CD4-positive, alpha-beta T cell treated with Interleukin-2 at 100 ng/mL for 4 hours (primary cell): ENCODE measurements at places on chromosomes 13 and 19.
A peak's percentile ranks its signal among the peaks of the same experiment; 100 is the strongest.

DNA sequence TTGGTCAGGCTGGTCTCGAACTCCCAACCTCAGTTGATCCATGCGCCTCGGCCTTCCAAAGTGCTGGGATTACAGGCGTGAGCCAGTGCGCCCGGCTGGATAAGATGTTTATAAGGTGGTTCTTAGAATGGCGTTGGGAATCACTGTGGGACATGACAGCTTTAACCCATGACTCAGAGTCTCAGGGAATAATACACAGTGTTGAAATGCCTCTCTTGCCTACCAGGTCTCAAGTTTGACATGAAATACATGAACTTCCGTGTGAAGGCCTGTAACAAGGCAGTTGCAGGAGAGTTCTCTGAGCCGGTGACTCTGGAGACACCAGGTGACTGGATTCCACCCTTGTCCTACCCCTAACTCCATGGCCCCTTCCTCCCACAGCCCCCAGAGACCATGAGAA, 12.6 kb downstream of the FSD1 start:
- DNase-seq: no peak

GRCh38 chr13:98972627-98973026, 5.2 kb downstream of the DOCK9 start:
- DNase-seq: no peak

DNA sequence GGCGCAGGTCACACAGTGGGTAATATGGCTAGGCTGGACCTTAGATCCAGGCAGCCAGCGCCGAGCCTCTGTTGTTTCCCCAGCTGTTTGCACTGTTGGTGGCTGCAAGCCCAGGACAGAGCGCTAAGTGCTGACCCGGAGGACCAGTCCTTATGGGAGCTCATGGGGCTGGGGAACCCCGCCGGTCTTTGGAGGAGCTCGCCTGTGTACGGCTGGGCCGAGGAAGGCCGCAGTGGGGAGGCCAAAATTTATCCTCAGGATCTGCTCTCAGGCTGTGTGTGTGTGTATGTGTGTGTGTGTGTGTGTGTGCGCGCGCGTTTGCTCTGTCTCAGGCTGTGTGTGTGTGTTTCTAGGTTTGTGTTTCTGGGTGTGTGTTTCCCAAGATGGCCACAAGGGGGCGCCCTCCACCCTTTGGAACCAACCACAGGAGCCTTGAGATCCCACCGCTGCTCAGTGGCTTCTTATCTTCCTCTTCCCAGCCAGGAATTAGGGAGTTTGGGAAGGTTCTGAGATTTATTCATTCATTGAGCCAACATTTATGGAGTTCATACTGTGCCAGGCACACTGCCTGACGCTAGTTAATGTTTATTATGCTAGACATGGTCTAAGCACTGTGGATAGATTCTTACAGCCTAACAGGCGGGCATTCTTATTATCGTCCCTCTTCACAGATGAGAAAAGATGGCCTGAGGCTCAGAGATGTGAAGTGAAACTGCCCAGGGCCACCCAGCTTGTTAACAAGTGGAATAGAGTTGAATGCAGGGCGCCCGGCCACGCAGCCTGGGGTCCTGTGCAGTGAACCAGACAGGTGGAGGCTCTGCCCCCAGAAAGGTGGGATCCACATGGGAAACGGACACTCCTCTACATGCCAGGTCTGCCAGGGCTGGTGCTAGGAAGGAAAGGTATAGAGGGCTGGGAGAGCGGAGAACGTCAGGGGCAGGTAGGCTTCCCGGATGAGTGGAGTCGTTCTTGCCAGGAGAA, 13.0 kb downstream of the PGLYRP1 start:
- DNase-seq: peak; percentile 68

DNA sequence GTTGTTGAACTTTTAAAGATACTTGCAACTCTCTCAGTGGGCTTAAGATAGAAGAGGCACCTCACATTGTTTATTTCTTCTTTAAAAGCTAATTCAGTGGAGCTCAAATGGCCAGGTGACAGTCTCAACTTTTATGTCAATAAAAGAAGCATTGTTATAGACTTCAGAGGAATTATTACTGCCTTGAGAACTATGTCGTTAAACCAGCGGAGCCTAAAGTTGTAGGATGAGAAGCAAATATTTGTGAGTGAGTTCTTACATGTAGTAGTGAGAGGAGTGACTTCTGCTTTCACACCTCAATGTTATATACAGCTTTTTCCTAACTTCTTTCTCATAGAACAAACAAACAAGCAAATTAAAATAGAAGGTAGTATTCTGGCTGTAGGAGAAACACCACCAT, 31.2 kb upstream of the DGKH start:
- no peak for DNase-seq

GRCh38 chr19:33221638-33222037, 4.0 kb downstream of the SLC7A10 start:
- DNase-seq: no peak

DNA sequence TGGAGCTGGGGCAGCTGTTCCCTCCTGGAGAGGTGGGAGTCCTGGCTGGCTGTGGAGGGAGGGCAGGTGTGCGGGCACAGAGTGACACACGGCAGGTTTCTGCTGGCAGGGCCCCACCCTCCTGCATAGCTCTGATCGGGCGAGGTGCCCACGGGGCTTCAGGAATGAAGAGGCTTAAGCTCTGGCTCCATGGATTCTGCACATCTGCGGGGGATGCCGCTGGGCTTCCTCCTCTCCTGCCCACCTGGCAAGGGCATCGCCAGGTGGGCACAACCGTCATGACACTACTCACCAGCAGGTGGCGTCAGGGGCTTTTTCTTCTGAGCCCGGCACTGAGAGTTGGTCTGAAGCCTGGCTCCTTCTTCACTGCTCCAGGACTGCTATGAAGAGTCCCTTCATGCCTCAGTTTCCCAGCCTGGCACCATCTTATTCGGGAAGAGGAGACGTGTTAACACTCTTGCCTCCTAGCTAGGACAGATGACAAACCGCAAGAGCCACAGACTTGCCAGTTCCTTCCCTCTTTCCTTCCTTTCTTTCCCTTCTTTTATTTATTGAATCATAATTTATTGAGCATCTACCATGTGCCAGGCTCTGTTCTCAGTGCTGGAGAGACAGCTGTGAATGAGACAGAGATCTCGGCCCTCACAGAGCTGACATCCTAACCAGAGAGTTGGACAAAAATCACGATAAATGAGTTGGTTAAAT, 15.2 kb upstream of the PAK4 start:
- peak; percentile 72 for DNase-seq

DNA sequence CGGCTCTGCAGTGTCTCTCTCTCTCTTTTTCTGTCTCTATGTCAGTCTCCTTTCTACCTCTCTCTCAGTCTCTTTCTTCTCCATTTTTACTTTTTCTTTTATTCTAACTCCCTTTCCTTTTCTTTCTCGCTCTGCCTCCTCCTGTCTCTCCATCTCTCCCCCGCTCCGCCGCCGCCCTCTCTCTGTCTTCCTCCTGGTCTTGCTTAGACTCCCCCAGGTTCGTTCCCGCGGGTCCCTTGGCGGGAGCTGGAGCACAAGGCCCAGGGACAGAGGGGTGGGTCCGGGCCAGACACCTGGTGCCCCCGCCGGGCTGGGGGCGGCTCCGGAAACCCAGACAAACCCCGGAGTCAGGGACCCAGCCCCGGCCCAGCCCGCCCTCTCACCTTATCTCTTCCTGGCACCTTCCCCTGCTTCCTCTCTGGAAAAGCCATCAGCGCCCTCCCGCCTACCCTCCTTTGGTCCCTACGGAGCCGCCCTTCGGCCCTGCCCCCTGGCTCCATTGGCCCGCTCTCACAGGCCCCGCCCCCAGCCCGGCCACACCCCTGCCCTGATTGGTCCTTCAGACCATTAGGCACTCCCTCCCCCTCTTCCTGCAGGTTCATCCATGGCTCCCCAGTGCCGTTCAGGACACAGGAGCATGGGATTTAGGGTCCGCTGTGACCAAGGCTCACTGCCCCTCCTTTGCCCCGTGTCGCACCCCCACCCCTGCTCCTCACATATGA, 15.4 kb upstream of the NOP53 start:
- DNase-seq: no peak

GRCh38 chr13:93951108-93951507, 528.4 kb downstream of the DCT start:
- DNase-seq: no peak

DNA sequence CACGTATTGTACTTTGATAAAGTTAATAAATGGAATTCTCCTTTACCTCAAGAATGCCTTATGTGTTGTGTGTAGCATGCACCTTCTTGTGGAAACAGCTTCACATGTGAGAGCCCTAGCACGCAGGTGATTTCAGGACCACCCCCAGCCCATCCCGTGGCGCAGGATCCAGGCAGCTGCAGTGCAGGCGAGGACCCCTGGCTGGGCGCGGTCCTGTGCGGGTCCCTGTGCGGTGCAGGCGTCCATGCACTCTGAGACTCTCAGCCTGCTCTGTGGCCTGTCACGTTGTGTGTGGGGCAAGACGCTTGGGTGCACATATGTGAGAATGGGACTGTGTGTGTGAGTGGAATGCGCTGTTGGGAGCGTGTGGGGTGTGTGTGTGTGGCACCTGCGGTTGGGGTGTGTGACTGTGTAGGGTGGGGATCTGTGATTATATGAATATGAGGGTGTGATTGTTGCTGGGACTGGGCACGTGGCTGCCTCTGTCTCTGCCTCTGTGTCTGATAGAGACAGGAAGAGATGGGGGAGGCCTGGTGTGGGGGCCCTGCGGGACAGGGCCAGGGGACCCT, 30.8 kb downstream of the WTIP start:
- no peak for DNase-seq

- no peak for DNase-seq
These were observed 364.2 kb downstream of the IRS2 start for GRCh38 chr13:109422161-109422560.

GRCh38 chr13:95724252-95724651, 47.3 kb downstream of the DNAJC3 start:
- DNase-seq: no peak

- no peak for DNase-seq
These were observed 7.9 kb downstream of the LRP3 start for GRCh38 chr19:33201886-33202545.

DNA sequence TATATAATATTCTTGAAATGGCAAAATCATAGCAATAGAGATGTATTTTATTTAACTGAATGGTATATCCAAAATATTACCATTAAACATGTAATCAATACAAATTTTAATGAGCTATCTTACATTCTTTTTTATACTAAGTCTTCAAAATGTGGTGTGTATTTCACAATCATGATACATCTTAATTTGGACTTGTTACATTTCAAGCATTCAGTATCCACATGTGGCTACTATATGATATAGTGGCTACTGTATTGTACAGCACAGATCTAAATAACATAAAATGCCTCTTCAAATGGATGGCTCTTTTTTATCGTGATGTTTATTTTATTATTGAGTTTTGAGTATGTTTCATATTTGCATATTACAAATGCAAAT, 8.0 kb downstream of the TEX101 start:
- no peak for DNase-seq

- DNase-seq: no peak
These were observed 780.5 kb upstream of the ARGLU1 start for GRCh38 chr13:107348471-107348870.

DNA sequence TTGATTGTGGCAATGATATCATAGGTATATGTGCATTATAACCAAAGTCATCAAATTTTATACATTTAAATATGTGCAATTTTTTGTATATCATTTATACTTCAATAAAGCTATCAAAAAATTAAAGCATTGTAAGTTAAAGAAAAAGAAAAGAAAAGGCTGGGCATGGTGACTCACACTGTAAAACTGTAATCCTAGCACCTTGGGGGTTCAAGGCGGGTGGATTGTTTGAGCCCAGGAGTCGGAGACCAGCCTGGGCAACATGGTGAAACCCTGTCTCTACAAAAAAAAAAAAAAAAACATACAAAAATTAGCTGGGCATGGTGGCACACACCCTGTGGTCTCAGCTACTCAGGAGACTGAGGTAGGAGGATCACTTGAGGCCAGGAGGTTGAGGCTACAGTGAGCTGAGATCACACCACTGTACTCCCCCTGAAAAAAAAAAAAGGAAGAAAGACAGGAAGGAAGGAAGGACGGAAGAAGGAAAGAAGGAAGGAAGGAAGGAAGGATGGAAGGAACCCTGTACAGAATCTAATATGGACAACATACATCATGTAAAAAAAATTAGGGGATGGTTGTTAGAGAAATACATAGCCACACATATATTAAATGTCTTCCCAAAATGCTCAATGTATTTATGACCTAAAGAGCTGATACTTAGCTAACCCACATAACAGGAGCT, 21.7 kb upstream of the SLC25A30 start:
- DNase-seq: no peak

GRCh38 chr19:1102407-1103131, 1.2 kb upstream of the GPX4 start:
- DNase-seq: peak; percentile 56

DNA sequence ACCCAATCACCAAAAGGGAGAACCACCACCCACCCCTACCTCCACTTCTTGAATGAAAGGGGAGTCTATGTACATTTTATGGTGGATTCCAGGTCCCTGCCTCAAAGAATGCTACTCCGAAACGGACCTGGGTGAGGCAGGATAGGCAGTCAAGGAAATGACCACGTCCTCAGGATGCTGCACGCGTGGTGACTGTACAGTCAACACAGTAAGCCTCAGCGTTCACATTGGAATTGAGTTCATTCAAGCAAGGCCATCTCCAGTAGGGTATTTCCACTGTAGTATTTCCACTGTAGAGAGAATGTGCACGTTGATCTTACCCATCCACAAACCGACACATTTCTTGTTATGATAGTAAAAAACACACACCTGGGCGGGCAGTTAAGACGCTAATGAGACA, 16.9 kb downstream of the ZSCAN5C start:
- no peak for DNase-seq

- DNase-seq: no peak
These were observed 5.5 kb upstream of the PTBP1 start for GRCh38 chr19:791567-792305.

DNA sequence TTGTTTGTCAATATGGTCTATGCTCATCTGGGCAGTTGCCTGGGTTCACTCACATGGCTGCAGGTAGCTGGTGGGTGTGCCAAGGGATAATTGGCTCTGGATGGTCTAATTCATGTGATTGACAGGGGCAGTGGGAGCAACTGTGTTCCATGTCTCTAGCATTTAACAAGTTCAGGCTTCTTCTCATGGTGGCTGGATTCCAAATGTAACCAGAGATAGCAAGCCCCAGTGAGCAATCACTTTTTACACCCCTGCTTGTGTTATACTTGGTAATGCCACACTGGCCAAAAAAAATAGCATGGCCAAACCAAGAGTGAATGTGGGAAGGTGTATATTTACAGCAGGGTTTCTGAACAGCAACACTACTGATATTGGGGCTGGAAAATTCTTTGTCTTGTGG, 89.6 kb upstream of the TNFSF11 start:
- DNase-seq: no peak
